BJ (cell line): ENCODE measurements at places on chromosomes 1 and 21.
A peak's percentile ranks its signal among the peaks of the same experiment; 100 is the strongest.

DNA sequence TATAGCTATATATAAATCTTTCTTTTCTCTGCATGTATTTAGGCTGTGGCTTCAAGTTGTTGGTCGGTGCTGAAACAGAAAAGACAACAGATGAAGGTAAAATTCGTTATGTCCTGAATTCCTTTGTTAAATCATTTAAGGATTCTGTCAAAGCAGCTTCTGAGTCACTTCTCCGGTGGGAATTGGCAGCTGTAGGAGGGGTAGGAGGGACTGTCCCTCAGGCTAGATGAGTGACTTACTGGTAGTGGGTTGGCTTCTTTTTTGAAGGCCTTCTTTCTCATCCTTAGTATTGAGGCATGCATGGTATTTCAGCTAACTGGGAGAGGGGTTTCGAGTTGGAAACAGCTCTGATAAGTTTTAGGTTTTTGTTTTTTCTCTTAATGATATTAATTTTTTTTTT is 22.1 kb upstream of the NEXN start:
- DNase-seq = no peak

GRCh38 chr1:14848625-14849024 is 250.1 kb downstream of the KAZN start:
- no peak for DNase-seq

GRCh38 chr21:42165901-42166300 is 53.0 kb upstream of the ABCG1 start:
- DNase-seq = no peak

DNA sequence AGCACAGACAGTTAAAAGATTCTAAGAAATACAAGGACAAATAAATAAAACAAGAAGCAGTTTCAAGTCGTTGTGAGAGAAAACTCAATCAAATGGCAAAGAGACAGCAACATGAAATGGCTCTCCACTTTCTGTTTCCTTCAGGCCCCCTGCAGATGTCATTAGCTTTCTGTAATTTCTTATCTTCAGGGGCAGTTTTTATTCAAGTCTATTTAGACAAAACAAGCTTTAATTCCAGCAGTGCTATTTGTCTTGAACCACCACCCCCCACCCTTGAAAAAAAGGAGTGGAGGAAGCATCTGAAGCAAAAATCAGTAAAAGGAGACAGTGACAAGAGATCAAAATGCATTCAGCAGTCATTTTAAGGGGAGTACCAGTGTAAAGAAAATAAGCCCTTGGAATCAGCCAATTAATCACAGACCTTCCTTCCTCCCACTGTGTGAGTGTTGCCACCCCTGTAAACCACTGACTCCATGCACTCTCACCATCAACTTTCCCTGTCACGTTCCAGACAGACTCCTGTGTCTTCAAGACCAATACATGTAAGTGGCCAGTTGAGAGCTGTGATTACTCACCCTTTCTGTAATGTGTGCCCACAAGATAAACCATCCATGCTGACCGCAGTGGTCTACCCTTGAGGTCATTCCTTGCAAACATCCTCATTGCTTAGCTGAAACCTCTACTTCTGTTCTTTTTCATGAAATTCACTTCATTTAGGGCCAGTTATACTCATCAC is 136.1 kb upstream of the HOOK1 start:
- DNase-seq = peak; percentile 72

DNA sequence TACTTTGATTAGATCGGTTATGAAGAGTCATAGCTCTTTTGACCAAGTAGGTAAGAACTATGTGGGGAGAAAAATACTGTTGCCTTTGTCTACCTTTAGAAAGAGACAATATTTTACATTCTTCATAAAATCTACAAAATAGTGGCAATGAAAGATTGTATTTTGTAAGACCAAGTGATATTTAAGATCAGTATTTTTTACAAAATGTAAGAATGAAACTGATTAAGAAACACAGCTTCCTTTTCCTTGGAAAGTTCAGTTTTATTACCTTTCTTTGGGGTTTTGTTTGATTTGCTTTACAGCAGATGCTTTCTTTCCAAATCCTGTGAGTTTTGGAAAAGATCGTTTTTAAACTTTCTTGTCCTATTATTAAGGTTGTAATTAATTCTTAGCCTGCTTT is 69.8 kb downstream of the SLC35A3 start:
- DNase-seq = no peak

- no peak for DNase-seq
These were observed 1424.2 kb downstream of the MRPL39 start for GRCh38 chr21:24183077-24183476.

DNA sequence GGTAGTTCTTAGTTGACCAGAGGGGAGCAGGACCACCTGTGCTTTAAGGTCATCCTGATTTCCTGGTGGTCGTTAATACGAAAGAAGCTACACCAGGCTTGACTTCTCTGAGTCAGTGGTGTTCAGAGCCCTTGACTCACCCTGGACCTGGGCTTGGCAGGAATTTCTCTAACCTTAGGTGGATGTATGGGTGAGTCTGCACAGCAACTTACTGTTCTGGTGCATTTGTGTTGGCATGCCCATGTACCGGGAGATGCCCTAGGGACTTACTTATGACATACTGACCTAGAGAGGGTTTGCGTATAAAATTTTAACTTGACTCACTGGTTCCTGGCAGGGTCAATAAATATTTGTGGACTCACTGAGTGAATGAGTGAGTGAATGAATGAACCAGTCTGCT is 304.6 kb downstream of the DISC1 start:
- DNase-seq = no peak

DNA sequence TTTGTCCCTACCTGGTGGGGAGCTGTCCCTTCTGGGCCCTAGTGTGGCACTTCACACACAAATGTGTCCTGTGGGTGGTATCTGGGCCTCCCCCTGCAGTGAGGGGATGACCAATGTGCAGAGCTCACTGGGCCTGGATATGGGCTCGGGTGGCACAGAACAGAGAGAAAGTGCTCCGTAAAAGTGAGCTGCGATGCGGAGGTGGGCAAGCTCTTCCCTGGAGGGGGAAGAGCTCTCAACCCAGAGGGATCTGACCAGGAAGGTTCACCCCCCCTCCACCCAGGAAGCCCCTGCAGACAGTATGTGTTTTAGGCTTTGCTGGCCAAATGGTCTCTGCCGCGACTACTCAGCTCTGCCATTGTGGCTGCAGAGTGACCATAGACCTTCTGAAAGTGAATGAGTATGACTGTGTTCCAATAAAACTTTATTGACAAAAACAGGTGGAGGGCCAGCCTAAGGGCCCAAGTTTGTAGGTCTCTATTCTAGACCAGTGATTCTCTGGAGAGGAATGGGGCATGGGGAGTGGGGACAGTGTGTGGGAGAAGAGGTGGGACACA is 8.6 kb upstream of the ITGB2 start:
- no peak for DNase-seq

DNA sequence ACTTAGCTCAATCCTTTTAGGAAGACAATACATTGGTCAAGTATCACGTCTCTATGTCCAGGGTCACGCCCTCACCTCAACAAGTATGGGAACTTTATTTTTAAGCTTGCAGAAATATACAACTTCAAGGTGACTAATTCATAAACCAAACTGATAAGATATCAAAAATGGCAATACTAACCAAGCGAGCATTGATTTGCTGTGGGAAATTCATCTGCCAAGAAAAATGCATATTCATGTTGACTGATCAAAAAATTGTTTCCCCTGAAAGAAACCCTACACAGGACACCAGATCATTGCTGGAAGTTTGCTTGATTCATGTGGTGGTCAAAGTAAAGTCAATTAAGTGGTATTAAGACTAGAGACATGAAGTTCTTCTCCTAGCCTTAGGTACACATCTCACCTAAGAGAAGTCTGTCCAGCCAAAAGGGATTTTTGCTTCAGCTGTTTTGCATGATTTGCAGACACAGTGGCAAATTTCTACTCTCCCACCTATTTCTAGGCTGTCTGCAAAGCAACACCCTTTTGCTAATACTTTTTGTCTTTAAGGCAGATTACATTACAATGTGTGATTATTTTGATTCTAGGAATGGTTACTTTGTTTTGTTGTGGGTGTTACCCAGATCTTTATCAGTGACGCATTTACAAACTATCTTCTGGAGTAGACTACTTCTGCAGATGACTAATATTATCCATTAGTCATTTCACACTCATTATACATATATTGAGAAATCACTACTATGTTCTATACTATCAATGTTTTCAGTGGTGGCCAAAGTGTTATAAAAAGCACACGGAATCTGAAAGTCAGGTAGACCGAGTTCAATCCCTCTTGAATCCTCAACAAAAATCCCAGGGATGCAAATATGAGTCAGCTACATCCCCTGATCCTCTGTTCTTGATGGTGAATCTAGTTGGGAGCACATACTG is 12.4 kb downstream of the SAMSN1 start:
- DNase-seq = no peak

GRCh38 chr1:89953131-89953626 is 41.7 kb upstream of the ZNF326 start:
- peak; percentile 92 for DNase-seq

- peak; percentile 70 for DNase-seq
These were observed 70.1 kb upstream of the GORAB start for GRCh38 chr1:170461762-170462384.

GRCh38 chr1:117679299-117679698 is 73.5 kb downstream of the TENT5C start:
- no peak for DNase-seq

DNA sequence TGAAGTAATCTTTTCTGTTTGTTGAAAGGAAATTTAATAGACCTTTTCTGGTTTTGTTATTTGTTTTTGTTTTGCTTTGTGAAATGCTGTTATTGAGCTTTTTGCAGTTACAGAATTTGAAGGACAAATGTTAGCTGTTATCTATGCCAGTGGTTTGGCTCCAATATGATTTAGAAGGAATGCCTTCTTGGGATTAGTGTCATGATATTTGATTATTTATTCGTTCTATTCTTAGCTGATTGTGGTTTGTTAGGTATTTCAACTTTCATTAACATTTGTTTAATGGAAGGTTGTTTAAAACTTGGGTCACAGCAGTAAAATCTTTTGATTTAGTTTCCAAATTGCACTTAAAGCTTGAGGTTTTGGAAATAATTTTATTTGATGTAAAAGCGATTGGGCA is 33.5 kb downstream of the ADGRL2 start:
- no peak for DNase-seq

GRCh38 chr1:208098773-208099172 is 145.4 kb downstream of the PLXNA2 start:
- no peak for DNase-seq

- DNase-seq = no peak
These were observed 135.7 kb downstream of the CNIH3 start for GRCh38 chr1:224751624-224752311.

GRCh38 chr1:29669158-29669871 is 433.0 kb downstream of the PTPRU start:
- no peak for DNase-seq

GRCh38 chr1:162299018-162299417 is 77.6 kb downstream of the SPATA46 start:
- DNase-seq = no peak

DNA sequence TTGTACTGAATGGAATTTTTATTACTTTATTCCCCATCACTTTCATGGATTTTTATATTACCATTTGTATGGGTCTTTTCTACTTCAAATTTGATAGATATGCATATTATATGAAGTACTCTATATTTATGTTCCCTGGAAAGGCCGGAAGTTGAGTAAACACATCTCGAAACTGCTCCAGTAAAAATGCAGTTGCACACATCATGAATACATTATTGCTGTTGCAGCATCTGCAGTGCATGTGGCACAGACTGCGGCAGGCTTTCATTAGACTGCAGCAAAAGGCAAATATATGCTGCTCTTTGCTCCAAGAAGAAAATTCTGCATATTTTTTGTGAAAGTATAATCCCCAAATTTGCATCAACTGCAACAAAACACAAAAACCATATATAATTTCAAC is 48.7 kb upstream of the LRRC7 start:
- DNase-seq = no peak

- DNase-seq = no peak
These were observed 48.0 kb upstream of the B3GALNT2 start for GRCh38 chr1:235552146-235552716.

- no peak for DNase-seq
These were observed 120.4 kb upstream of the GREM2 start for GRCh38 chr1:240732390-240732789.

- peak; percentile 18 for DNase-seq
These were observed 709.9 kb upstream of the ADGRL4 start for GRCh38 chr1:79716447-79716846.

DNA sequence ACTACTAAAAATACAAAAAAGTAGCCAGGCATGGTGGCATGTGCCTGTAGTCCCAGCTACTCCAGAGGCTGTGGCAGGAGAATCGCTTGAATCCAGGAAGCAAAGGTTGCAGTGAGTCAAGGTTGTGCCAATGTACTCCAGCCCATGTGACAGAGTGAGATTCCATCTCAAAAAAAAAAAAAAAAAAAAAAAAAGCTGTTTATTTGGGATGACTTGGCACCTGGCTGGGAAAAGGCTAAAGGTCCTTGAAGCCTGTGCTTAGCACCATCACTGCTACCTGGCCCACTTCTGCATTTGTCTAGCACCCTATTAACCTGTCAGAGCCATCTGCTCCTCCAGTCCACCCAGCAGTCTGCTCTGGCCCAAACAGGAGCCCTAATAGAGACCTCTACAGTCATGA is 25.0 kb downstream of the PRDX6 start:
- DNase-seq = no peak

GRCh38 chr1:70264839-70265238 is 43.7 kb downstream of the SRSF11 start:
- DNase-seq = no peak

- no peak for DNase-seq
These were observed 19.7 kb downstream of the PRDM15 start for GRCh38 chr21:41859297-41859980.

- no peak for DNase-seq
These were observed 2.7 kb downstream of the MAN1C1 start for GRCh38 chr1:25619101-25619890.

DNA sequence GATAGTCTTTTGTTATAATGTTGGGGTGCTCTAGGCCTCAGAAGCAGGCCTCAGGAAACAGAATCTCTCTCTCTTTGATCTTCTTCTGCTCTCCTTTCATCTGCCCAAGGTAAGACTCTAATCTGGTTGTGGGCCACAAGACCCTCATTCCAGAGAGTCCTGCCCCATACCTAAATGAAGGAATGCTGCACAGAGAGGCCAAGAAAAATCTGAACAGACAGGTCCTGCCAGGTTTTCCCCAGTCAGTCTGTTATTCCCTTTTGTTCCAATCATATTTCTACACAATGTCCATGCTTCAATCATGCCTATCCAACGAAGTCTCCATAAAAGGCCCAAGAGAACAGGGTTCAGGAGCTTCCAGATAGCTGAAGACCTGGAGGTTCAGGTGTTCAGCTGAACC is 7.0 kb upstream of the CFAP45 start:
- DNase-seq = no peak

- DNase-seq = peak; percentile 75
These were observed 482.6 kb downstream of the TTLL7 start for GRCh38 chr1:83516369-83516768.

GRCh38 chr1:157085421-157085820 is 14.2 kb downstream of the ETV3L start:
- DNase-seq = no peak

- no peak for DNase-seq
These were observed 1423.9 kb upstream of the PRMT6 start for GRCh38 chr1:105632342-105633196.

DNA sequence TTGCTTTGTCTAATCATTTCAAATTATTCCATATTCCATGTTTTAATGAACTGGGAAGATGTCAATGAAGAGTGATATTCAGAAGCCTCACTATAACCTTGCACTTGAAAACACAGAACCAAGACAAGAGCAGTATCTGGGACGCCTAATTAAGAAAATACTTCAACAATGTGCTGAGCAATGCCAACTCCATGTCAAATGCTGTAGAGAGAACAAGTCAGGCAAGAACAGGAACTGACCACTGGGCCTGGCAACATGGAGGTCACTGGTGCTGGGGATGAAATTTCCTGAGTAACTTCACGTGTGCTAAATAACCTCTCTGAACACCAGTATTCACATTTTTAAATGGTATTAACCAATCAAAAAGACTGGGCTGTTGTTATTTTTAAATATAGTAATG is 22.8 kb downstream of the HEATR1 start:
- no peak for DNase-seq
